ENCODE measurements at places on chromosomes 5 and 9.
A peak's percentile ranks its signal among the peaks of the same experiment; 100 is the strongest.

DNA sequence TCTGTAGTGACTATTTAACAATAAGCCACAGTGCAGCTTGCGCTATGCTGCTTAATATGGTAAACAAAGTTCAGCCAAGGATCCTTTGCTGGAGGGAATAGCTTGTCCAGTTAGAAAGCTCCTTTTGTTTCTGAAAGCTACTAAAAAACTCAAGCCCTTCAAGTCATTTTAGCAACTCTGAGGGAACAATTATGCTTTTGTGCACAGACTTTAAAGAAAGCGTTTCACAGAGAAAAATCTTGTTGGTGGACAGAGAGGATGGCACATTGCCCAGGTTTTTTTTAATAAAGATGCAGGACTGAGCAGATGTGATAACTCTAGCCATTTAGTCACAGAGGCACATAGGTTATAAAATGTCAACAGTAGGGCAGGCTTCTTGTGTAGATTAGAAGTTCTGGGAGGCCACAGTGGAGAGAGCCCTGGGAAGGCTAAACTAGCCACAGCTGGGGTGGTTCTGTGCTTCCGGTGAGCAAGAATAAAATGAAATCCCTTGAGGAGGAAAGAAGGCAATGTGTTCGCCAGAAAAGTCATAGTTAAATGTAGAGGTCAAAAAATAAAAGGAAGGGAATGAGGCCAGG is 63.4 kb downstream of the ALDH7A1 start:
- DNase-seq = no peak

GRCh38 chr5:167361795-167362194 is 929.6 kb upstream of the WWC1 start:
- DNase-seq = no peak

DNA sequence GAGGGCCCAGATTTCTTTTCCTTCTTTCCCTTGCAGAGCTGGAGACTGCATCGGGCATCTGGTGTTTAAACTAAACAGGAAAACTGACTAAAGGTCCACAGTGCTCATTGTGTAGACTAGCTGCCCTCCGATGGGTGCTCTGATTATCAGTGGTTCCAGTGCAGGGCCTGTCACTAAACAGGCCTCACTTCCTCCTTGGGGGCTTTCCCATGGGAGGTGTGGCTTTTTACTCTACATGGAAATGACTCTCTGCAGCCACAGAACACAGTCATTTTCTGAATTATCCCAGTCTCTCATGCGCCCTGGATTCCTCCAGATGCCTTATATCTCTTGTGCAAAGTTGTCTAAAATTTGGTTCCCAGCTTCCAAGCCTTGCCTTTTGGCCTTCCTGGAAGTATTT is 199.2 kb downstream of the TRIO start:
- DNase-seq = no peak

- DNase-seq = no peak
Observed at GRCh38 chr9:98834386-98834785, 26.9 kb downstream of the GALNT12 start.

GRCh38 chr5:129460936-129461710 is 1.0 kb downstream of the ADAMTS19 start:
- peak; percentile 55 for DNase-seq

DNA sequence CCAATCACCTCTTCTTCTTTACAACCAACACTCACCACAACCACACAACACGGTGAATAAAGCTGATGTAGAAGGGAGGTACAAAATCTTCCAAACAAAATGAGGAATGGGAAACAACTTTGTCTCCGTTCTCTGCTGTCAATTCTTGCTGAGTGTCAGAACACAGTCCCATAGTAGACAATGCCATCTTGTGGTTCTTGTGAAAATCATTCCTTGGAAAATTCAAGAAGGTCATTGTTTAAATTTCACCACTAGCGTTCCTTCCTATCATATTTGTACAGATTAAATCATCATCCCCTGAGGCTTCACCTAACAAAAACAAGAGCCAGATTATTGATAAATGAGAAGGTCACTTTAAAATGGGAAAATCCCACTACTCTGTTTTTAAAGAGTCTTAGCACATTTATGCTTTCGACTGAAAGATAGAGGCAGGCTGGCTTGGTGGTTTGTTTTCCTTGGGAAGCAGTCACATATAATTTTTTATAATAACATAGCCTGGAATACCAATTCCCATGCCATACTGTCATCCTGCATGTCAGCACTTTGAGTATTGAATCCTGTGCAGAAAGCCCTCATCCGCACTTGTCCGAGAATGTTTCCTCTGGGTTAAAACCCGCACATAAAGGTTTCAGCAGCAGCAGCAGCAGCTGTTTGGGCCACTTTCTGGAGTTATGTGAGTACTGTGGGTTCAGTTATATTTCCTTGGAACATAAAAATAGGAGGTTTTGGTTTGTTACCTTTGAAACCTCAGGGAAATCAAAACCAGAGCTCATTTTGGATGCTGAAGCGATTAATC is 395.0 kb upstream of the SMARCA2 start:
- DNase-seq = no peak

- DNase-seq = no peak
Observed at GRCh38 chr9:133943036-133943780, 48.9 kb downstream of the VAV2 start.

DNA sequence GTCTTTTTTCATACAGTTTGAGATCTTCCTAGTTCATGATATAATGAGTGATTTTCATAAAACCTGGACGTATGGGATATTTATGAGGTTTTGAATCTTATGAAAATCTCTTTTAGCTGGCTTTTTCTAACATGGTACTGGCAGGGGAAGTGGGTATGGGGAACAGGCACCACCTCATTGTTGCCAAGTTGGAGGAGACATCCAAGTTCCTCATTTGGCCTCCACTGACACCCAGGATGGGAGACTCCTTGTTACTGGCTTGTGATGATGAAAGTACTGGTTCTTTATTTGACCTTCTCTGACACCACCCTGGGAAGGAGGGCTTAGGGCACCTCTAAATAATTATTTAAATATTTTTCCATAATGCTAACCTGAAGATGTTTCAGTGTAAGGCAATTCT is 4.0 kb upstream of the TNPO1 start:
- no peak for DNase-seq

DNA sequence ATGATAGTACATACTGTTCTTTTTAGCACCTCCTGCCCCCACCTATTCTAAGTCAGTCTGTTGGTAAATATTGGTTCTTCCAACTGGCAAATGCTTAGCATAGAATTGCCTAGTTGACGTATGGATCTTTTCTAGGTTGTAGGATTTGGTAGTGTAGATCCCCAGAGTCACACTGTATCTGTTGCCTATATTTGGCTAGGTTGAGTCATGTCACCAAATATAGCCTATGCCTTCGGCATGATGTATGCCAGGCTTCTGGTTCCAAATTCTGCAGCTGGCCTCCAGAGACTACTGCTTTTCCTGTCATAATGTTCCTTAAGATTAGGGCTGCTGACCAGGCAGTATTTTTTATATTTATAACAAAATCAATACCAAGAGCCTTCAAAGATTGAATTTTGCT is 38.2 kb downstream of the CPEB4 start:
- peak; percentile 37 for DNase-seq

DNA sequence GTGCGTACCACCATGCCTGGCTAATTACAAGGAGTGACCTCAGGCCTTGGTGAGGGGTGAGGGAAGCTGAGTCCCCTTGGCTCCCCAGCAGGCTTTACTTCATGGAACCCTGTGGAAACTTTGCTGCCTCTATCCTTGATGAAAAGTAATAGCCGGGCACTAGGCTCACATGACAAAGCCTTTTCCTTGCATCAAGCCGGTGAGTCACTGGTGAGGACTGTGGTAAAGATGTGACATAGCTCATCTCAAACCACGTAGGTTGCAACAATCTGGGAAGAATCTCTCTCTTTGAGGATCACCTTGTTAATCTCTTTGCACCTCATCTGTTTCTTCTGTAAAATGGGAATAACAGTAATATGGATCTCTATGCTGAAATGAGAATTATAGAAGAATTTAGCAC is 116.3 kb upstream of the SLC25A48 start:
- DNase-seq = no peak

DNA sequence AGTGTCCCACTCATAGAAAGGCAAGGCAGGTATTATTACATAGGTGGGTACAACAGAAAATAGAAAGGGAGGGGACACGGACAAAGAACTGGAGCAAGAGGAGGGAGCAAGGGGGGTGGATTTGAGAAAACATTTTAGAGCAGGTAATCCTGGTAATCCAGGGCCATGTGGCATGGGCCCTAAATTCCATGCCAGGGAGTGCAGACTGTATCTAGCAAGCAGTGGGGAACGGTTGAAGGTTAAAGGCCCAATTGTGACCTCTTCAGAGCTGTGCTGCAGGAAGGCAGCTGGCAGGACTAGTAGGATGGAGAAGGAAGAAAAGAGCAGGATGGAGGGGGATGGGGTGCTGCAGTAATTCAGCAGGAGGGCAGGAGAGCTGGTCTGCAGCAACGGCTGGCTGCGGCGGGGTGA is 75.2 kb downstream of the PDE6A start:
- DNase-seq = no peak

- no peak for DNase-seq
Observed at GRCh38 chr5:127447827-127448226, 69.6 kb upstream of the PRRC1 start.

GRCh38 chr9:98491828-98492227 is 216.9 kb downstream of the GABBR2 start:
- no peak for DNase-seq

DNA sequence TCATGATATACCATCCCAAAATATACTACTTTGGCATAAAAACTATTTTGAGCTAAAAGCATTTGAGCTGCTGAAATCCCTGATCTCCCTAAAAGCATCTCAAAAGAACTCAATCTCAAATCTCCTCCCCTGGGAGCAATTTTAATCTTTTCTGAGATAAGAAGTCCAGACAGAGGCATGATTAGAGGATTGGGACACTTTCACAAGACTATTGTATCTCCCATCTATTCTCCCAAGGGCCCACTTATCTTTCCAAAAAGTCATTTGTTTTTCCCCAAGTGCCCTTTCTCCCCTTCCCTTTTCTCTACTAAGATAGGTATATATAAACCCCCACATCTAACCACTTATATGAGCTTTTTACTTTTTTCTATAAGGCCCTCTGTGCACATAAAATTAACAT is 79.7 kb downstream of the ALDH7A1 start:
- no peak for DNase-seq

DNA sequence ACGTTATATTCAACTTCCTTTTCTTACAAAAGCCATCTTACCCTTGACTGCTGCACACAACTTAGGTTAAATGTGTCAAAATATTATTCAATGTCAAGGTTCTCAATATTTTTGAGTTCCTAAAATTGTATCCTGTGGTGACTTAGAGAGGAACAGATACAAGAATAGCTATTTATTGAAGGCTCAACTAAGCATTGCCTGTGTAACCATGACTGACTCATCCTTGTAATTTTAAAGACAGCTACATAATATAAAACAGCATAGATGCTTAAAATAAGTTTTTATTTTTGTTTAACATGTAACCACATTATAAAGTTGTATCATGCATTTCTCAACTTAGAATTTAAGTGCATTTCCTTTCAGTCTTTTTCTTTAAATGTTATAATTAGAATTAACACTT is 312.9 kb upstream of the RGMB start:
- DNase-seq = no peak

- DNase-seq = no peak
Observed at GRCh38 chr5:171482434-171482730, 62.9 kb downstream of the FGF18 start.

DNA sequence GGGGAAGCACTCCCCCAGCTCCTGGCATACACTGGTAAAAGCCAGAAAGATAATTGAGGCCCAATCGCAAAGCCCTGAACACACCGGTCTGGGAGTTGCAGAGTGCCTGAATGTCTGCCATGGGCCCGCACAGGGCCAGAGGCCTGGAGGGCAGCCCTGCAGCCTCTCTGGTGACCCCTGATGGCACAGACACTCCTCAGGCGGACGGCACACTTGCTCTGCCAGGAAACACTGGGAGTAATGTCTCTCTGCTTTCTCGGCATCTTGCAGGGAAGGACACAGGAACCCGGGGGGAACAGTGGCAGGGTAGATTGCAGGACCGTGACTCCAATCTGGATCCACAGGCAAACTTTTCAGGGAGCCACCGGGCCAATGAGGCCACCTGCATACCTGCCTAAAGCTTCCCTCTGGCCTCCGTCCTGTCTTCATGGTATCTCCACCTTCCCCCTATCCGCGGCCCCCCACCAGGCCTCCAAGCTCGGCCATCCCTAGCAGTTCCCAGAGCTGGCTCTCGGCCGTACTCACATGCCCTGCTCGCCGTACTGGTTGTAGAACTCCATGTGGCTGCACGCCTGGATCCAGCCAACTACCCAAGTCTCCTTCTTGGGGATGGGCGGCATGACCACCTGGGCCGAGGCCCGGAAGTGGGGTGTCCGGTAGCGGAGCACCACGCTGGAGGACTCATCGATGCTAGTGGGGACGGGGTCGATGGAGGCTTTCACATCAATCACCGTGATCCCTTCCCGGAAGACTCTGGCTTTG is 797 bp downstream of the FAM78A start:
- DNase-seq = peak; percentile 80

GRCh38 chr9:124291801-124292396 is 34.1 kb downstream of the NEK6 start:
- no peak for DNase-seq

GRCh38 chr5:108280960-108281569 is 100.8 kb downstream of the FBXL17 start:
- no peak for DNase-seq

GRCh38 chr5:160475864-160476438 is 54.3 kb downstream of the PTTG1 start:
- no peak for DNase-seq

GRCh38 chr5:73215531-73215890 is 42.5 kb downstream of the TMEM174 start:
- DNase-seq = no peak

GRCh38 chr5:52856564-52856963 is 68.8 kb downstream of the ITGA1 start:
- DNase-seq = no peak

DNA sequence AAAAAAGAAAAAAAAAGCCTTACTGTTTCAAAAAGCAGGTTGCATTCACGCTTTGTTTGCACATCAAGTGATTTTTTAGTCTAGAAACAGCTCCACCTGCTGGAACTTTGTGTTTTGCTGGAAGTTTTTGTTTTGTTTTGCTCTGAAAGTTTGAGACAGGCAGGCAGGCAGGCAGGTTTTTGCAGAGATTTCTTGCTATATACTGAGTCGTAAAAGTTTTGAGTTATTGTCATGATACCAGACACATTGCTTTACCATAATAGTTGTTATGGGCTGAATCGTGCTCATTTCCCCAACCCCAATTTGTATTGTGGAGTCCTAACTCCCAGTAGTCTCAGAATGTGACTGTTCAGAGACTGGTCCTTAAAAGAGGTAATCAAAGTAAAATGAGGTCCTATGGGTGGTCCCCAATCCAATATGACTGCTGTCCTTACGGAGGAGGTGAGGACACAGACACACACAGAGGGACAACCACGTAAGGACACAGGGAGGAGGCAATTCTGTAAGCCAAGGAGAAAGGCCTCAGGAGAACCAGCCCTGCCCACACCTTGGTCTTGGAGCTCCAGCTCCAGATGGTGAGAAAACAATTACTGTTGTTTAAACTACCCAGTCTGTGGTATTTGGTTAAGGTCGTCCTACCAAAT is 20.9 kb downstream of the OR2Y1 start:
- peak; percentile 42 for DNase-seq

GRCh38 chr9:133973791-133974630 is 18.1 kb downstream of the VAV2 start:
- DNase-seq = no peak

- no peak for DNase-seq
Observed at GRCh38 chr9:91778031-91778430, 172.0 kb downstream of the ROR2 start.
